ENCODE measurements at places on chromosomes 6 and 20.

DNA sequence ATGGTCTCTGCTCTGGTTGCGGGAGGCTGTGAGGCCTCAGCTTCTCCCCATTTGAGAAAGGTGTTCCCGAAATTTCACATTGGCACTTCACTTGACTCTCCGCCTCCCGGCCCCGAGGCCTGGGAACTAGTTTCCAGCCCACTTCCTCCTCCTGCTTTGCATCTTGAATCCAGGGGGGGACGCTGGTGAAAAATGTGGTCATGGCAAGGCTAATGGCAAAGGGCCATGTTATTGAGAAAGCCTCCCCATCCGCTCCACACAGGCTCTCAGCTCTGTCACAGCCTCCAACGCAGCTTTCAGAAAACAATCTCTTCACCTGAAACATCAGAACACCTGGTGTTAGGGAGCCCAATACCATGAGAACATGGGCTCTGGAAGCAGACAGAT is 5.6 kb downstream of the PLAGL2 start:
- no peak for DNase-seq

DNA sequence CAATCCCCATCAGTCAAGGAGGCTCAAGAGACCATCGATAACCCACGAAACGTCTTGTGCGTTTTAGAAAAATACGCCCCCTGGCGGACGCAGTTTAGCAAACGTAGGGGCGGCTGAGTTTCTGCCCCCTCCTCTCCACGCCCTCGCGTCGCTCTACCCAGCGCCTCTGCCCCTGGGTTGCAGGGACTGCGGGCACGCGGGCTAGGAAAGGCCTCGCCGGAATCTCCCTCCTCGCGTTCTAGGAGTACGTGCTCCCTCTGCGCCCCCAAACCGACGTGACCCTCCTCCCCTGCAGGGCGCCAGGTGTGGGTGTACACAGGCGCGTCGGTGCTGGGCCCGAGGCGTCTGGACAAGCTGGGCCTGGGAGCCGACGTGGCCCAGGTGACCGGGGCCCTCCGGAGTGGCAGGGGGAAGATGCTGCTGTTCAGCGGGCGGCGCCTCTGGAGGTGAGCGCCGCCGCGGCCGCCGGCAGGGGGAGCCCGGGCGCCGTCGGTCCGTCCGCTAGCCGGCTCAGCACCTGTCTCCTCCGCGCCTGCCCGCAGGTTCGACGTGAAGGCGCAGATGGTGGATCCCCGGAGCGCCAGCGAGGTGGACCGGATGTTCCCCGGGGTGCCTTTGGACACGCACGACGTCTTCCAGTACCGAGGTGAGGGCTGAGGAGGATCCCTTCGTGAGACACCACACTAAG is 5.3 kb downstream of the MMP9 start:
- DNase-seq = no peak

GRCh38 chr6:34526241-34526972 is 29.7 kb downstream of the SPDEF start:
- DNase-seq = peak; percentile 39

DNA sequence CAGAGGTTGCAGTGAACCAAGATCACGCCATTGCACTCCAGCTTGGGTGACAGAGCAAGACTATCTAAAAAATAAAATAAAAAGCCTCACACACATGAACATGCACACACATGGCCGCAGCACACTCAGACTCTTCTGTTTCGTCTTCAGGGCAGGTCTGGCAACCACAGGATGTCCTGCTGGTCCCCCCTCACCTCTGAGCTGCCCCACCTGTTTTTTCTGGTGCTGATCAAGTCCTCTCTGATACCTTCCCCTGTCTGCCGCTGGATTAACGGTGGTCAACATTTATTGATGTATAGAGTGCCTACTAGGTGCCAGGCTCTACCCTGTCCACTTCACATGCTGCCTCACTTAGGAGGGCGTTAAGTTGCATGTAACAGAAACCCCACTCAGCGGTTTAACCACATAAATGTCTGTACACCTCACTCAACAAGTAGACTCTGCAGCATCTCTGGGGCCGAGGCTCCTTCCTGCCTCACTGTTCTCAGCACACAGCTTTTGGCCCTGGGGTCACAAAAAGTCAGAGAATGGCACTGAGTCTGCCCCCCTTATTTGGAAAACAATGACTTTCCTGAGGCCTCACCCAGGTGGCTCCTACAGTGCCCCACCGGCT is 4.5 kb upstream of the AP5S1 start:
- no peak for DNase-seq

DNA sequence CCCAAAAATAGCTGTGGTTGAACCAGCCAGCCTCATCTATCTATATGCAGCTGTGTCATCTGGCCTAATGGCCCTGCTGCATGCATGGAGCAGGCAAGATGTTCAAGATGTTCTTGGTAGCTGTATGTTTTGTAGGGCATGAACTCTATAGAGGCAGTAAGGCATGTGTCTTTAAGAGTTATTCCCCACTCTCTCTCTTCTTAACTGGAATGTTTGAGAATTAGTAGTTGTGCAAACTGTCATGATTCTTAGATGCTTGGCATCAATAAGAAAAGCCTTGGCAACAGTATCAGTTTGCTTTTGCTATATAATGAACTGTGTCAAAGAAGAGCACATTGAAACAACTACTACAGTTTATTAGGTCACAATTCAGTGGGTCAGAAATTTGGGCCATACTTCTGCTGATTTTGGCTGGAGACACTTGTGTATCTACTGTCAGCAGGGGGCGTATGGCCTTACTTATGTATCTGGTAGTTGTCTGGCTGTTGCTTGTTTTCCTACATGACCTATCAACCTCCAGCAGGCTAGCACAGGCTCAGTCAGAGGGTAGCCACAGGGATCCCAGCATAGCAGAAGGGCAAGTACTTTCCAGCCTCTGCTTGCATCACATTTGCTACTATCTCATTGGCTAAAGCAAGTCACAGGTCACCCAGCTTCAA is 56.1 kb upstream of the LAMP5 start:
- no peak for DNase-seq

GRCh38 chr6:33392595-33392948 is 949 bp downstream of the KIFC1 start:
- no peak for DNase-seq

GRCh38 chr20:59750209-59750840 is 146.0 kb downstream of the PHACTR3 start:
- no peak for DNase-seq

Measured in SK-N-MC (cell line).